ENCODE measurements at places on chromosomes 1 and 21.
A peak's percentile ranks its signal among the peaks of the same experiment; 100 is the strongest.

- no peak for DNase-seq
Observed at GRCh38 chr1:15489052-15489736, 13.3 kb downstream of the CELA2B start.

DNA sequence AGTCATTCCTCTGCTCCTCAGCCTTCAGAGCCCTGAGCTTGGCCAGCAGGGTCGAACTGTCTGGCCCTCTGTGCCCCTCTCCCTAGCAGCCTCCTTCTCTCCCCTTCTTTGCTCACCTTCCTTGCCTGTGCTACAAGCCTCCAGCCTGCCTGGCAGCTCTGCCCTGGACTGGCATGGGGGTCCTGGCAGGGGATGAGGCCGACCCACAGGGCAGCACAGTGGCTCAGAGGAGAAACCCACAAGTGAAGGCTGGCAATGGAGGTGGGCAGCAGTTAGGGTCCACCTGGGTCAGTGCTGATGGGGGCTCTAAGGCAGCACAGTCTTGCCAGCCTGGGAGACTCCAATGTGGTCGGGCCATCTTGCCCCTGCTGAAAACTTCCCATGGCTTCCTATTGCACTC lies 274.2 kb downstream of the GRIK3 start:
- peak; percentile 29 for DNase-seq

DNA sequence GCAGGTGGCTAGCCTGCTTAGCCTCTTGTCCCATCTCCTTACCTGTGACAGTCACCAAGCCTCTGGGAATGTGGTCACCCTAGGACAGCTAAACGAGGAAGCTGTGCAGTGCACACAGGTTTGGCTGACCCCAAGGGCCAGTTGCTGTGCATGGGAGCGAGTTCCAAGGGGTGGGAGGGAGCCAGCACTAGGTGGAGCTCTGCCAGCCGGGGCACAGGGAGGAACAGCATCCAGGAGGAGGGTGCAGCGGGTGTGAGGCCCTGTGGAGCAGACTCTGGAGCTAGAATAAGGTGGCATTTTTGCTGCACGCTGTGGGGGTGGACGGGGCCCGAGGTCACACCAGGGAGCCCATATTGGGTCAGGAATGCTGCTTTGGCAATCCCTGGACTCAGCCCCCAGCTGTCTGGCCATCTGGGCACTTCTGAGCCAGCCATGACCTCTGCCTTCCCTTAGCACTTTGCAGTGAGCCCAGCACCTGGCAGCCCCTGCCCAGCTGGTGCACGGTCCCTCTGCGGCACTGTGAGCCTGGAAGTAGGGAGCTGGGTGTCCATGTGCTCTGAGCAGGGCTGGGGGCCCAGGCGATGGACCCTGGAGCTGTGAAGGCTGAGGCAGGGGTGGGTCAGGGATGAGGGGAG lies 8.7 kb downstream of the PDXK start:
- peak; percentile 72 for DNase-seq

- DNase-seq: no peak
Observed at GRCh38 chr21:41706678-41707077, 60.2 kb downstream of the RIPK4 start.

DNA sequence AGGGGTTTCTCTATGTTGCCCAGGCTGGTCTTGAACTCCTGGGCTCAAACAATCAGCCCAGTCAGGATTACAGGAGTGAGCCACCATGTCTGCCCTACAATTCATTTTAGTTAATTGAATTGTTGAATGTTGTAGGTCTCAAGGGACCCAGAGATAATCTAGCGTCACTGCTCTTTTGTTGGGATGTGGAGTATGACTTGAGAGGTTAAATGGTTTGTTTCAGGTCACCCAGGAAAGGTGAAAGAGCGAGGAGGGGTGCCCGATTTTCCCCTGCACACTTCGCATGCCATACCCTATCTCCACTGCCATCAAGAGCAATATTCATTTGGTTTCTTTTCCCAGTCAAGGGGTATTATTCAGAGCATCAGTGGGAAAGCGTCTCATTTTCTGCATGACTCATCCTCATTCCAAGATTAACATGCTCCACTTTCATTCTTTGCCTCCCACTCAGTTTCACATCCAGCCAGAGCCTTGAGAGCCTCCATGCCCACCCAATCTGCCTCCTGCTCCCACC lies 13.1 kb upstream of the SLC30A1 start:
- DNase-seq: peak; percentile 84

GRCh38 chr21:28280611-28281010 lies 712.1 kb downstream of the LTN1 start:
- DNase-seq: no peak

DNA sequence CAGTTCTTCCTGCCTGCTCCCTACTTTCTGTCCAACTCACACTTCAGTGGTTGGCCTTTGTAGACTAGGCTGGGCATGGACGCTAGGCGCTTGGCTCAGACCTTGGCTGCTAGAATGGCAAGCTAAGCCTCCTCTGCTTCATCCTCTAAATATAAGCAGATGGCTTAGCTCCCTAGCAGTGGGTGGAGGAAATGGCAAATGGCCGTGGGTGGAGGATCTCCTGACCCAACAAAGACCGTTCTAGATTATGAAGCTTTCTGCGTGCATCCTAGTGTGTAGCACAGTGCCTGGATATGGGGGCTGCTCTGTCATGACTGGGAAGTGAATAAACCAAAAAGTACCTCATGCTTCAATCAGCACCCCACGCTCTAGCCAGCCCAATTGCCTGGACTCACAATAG lies 10.4 kb upstream of the ETV3L start:
- peak; percentile 18 for DNase-seq

DNA sequence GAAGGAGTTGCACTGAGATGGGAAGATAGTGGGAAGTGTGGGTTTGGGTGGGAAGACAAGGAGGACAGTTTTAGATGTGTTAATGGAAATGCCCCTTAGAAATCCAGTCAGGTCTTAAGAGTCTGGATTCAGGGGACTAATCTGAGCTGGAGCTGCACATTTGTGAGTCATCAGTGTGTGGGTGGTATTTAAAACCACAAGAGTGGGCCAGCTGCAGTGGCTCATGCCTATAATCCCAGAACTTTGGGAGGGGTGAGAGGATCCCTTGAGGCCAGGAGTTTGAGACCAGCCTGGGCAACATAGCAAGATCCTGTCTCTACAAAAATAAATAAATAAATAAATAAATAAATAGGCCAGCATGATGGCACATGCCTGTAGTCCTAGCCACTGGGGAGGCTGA lies 40.9 kb upstream of the SLC6A9 start:
- peak; percentile 80 for DNase-seq

- DNase-seq: no peak
Observed at GRCh38 chr1:167510881-167511280, 7.4 kb downstream of the CD247 start.

GRCh38 chr1:162166917-162167615 lies 97.6 kb downstream of the NOS1AP start:
- no peak for DNase-seq

- peak; percentile 54 for DNase-seq
Observed at GRCh38 chr1:222048094-222048595, 306.3 kb upstream of the DUSP10 start.

- DNase-seq: no peak
Observed at GRCh38 chr1:87840767-87841166, 512.1 kb downstream of the LMO4 start.

GRCh38 chr1:75220072-75220471 lies 85.9 kb downstream of the LHX8 start:
- no peak for DNase-seq

DNA sequence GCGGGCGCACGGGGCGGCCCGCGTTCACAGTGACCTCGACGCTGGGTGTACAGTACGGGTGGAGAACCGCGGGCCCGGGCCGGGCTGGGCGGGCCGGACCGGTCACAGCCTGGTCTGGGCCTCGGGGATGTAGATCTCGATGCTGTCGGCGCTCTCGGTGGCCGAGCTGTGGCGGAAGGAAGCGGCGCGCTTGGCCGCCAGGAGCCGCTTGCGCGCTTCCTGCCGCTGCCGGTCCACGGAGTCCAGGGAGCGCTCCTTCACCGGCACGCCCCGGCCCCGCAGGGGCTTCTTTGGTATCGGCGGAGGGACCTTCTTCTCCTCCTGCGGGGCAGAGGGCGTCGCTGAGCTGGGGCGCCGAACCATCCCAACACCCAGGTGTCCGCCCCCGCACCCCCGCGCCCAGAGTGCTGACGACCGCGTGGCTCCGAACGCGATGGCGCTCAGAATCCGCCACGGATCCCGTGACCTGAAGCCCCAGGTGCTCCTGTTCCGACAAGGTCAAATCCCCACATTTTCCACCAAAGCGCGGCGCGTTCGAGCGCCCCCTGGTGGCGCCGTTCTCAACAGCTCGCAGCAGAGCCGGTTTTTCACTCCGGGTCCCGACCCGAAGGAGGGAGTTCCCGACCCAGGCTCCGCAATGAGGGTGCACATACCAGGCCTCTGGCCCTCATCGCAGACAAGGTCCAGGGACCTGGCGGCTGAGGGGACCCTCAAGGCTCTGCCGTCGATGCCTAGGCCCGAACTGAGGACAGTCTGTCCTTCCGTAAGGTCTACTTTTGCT lies 6.6 kb upstream of the SMIM12 start:
- peak; percentile 90 for DNase-seq

GRCh38 chr21:31184459-31184858 lies 146.2 kb upstream of the KRTAP19-8 start:
- peak; percentile 72 for DNase-seq

DNA sequence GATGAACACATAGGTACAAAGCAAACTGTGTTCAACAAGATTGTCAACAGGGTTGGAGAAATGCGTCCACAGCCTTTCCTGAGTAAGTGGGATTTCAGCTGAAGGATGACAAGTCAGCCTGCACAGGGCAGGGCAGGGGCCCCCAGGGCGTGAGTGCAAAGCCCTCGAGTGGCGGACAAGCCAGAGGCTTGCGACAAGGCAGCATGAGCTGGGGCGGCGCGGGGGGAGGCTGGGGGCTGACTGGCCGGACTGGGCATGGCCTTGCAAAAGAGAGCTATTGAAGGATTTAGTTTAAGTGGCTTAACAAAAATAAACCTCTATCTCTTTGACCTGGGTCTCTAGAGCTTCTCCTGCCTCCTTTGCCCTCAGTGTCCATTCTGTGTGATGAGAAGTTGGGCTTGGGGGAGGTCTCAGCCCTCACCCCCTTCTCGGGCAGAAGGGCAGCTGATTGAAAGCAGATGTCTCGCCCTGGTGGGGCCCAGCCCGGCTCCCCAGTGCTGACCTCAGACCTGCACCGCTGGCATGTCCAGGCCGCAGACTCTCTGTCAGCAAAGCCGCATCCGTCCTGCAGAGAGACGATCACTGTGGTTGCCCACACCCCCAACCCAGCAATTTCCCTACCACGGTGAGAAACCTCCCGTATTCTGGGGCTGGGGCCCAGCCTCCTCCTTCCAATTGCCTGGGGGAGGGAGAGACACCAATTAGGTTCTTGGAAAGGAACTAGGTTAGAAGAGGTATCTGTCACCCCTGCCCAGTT lies 24.3 kb upstream of the EPS8L3 start:
- peak; percentile 58 for DNase-seq

DNA sequence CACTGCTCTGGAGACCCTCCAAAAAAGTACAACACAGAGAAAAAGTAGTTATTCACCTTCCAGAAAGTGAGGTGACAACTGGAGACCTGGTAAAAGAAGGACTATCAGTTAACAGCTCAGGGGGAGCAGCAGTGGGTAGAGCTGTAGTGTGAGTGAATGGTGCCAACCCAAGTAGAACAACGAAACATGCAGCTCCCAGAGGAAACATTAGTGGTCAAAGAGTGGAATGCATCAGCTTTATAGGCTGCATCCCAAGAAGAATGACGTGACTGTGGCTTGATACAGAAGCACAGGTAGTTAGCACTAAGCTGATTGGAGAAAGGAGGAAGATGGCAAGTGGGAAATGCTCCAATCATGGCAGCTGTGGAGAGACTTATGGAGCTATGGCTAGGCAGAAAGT lies 275.7 kb upstream of the CAMK1G start:
- DNase-seq: no peak

DNA sequence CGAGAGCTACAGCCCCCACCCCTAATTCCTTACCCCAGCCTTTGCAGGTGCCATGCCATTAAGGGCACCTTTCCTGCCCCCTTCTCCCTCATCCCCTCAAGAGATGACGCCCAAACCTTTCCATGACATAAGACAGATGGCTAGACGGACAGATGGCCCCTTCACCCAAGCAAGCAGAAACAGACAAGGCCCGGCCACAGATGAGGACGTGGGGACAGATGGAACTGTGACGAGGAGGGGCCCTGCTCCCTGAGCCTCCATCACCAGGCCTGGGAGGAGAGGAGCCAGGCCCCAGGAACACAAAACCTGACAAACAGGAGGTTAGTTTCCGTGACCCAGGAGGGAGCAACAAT lies 24.7 kb upstream of the PEF1 start:
- DNase-seq: no peak

DNA sequence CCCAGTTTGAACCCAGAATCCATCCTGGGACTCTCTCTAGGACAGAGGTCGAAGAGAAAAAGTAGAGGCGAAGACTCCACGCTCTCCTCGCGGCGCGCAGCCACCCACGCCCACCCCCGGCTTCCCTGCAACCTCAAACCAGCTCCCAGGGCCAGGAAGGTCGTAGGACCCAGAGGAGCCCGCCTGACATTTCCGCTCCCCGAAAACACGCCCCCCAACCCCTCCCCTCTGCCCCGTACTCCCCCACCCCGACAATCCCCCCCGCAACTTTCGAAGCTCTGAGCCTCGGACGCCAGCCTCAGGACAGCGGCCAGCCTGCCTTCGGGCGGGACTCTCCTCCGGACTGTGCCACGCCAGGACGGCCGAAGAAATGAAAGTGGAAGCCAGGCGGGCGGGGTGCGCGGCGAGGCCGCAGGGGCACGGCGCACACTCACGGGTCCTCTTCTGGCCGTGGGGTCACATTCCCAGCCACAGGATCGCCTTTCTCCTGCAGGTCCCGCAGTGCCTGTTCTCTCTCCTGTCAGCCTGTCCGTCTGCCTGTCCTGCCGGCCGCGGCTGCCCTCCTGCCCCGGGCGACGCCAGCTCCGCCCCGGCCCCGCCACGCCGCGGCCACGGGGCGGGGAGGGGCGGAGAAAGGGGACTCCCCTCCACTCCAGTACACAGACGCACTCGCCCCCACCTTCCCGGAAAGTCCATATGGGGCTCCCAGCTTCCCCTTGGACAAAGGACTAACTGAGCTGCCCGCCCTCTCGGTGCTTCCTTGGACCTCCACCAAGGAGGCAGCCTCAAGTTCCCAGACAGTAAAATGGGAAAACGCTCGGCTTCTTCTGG lies at the start of gene MOB3C:
MOB3C (minus strand) TSS at position 535 of the 831 bp plus-strand sequence. CDS start 3,490 bp downstream, outside the sequence.
- DNase-seq: peak; percentile 74

DNA sequence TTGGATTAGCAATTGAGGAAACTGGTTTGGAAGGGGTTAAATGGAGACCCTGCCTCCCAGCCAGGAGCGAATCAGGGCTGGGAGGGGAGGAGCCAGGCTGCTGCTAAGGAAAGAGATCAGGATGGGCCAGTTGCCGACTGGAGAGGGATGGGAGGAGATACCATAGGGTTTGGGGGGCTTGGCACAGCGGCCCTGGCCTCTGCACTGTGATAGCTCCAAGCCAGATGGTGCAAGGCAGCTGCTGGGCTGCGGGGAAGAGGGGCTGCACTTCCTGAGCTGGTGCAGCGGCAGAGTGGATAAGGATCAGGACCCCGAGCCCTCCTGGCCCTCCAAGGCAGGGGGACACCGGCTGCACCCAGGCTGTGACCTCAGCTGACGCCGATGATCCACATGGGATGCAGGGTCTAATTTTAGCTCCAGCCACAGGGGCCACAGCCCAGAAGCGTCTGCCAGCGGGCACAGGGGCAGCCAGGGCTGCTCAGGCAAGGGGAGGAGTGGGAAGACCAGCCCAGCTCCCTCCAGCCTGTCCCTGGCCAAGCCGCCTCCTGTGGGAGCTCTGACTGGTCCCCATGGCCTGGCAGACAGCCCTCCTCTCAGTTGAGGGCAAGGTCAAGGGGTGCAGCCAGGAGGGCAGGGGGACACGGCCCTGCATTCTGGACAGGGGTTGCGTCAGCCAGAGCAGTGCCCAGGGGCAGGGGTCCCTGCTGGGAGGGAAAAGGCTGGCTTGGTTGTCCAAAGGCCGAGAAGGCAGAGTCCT lies at the start of gene EXTL1:
EXTL1 (plus strand) TSS at position 129 of the 757 bp plus-strand sequence. CDS start 872 bp downstream, outside the sequence.
- peak; percentile 86 for DNase-seq

- no peak for DNase-seq
Observed at GRCh38 chr1:91783423-91784170, 102.4 kb downstream of the TGFBR3 start.
